Pons (tissue), 1 donor: ENCODE measurements at places on chromosomes 6 and 20.

GRCh38 chr20:3687655-3688054 lies 5.8 kb upstream of the ADAM33 start:
- DNase-seq, result peak; percentile 46

- DNase-seq, result no peak
Observed at GRCh38 chr6:168943231-168943905, 310.3 kb downstream of the THBS2 start.

GRCh38 chr20:11799281-11799684 lies 118.4 kb upstream of the BTBD3 start:
- DNase-seq, result no peak

- DNase-seq, result no peak
Observed at GRCh38 chr6:157428427-157429202, 47.6 kb downstream of the ZDHHC14 start.

DNA sequence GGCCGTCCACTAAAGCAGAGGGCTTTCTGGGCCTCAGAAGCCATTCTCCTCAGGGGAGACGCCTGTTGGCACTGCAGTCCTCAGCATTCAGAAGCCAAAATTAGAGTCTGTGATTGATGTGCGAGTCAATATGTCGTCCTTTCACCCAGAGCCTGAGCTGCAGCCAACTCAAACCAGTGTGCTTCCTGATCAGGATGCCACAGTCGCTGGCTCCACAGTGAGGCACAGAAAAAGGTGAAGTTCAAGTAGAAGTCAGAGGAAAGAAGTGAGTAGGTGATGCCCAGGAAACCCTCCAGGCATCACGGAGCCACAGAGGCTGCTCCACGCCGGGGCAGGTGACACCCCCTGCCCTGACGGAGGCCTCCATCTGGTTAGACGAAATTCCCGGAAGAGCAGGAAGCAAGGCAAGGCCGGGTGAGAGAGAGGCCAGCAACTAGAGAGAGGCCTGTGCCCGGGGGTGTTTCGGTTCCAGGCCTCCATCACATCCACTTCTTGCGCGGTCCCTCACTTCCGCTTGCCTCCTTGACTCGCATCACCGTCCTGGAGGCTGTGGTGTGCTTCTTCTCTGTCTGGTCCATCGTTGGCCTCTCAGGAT lies 177.7 kb upstream of the SNX9 start:
- DNase-seq, result no peak

GRCh38 chr20:11166712-11167111 lies 492.9 kb upstream of the JAG1 start:
- DNase-seq, result no peak

DNA sequence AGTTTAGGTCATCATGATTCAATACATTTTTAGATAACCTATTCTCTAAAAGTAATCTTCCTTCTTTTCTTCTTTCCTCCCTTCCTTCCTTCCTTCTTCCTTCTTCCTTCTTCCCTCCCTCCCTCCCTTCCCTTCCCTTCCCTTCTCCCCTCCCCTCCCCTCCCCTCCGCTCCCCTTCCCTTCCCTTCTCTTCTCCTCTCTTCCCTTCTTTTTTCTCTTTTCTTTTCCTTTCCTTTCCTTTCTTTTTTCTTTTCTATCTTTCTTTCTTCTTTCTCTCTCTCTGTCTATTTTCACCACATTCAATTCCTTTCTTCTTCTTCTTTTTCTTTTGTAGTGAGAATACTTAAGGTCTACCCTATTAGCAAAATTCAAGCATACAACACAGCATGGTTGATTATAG lies 17.3 kb upstream of the RHAG start:
- no peak for DNase-seq

GRCh38 chr6:130507666-130508028 lies 141.8 kb downstream of the TMEM200A start:
- no peak for DNase-seq

DNA sequence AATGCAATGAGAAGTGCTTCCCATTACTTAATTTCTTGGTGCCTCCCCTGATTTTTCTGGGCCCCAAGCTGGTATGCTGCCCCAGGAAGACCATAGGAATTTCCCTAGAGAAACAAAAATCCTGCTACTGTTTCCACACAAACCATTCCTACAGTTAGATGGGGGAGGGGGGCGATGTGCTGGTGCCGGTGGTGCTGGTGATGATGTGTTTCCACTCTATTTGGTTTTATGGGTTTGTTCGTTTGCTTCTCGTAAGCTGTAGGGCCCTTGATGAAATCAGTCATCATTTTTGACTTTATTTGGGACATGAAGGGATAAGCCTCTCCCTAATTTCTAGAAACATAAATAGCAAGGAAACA lies 105.1 kb downstream of the MKKS start:
- DNase-seq, result no peak

DNA sequence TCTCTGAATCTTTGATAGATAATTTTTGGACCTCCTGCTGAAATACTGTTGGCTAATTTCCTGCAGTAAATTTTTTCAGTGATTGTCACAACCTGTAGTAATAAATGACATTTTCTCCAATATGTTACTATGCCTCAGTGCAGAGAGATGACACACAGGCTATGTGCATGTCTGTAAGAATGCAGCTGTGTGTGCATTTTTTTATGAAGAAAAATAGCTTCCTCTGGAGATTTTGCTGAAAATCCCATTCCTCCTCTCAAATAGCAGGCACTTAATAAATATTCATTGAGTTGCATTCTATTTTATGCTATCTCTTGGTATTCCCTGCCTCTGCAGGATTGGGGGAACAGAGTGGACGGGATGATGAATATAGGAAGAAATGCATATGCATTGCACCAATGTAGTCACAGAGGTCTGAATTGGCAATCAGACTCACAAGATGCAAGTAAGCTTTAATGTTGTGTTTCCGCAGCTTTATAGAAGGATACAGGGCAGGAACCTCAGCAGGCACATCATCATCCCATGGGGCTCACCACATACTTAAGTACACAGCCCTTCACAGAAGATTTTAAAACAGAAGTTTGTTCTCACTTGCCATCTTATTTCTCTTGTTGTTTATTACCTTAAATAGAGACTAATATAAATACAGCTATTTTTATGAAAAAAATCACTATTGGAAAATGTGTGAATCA lies 474.7 kb downstream of the EPM2A start:
- no peak for DNase-seq

GRCh38 chr6:167703347-167703746 lies 123.4 kb upstream of the AFDN start:
- no peak for DNase-seq

DNA sequence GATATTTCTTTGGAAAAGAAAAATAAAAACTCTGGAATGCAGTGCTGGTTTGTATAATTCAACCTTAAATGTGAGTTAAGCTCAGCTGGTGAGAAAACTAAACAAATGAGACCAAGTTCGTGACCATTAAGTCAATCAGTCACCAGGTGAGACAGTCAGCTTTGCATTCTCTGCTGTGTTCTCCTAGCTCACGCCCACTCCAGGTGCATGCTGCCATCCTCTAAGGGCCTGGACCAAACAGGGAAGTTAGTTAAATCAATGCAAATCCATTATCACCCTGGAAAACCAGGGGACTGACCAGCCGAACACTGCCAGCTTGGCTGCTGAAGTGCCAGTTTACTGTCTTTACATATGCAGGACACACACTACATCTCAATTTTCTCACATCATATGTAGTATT lies 7.2 kb downstream of the TPBG start:
- no peak for DNase-seq

GRCh38 chr6:155523821-155524651 lies 68.4 kb upstream of the NOX3 start:
- no peak for DNase-seq

GRCh38 chr6:27478706-27479318 lies 5.9 kb upstream of the ZNF184 start:
- DNase-seq, result peak; percentile 95

- no peak for DNase-seq
Observed at GRCh38 chr20:64082126-64082731, 2.0 kb downstream of the LKAAEAR1 start.

DNA sequence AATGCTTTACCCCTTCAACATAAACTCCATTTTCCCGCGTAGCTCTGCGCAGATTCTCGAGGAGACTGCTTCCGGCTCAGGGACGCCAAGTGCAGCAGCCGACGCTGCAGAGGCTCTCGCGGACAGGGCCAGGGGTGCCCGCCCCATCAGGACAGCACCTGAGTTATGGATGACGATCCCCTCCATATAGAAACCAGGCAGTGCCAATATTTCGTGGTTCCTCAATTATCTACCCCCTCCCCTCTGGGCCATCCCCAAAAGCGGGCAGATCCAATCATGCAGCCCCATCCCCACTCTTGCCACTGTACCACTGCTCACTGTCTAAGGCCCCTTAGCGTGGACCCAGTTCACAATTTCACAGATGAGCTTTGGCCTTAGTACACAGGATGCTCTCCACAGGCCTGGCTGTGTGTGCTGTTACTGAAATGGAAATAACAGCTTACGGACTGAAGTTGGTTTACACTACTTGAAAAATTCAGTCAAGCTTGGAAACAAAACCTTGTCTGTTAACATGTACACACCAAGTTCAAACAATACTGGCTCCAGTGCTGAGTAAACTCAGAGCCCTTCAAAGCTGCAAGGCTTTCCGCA lies 74.5 kb downstream of the DACT2 start:
- peak; percentile 35 for DNase-seq

DNA sequence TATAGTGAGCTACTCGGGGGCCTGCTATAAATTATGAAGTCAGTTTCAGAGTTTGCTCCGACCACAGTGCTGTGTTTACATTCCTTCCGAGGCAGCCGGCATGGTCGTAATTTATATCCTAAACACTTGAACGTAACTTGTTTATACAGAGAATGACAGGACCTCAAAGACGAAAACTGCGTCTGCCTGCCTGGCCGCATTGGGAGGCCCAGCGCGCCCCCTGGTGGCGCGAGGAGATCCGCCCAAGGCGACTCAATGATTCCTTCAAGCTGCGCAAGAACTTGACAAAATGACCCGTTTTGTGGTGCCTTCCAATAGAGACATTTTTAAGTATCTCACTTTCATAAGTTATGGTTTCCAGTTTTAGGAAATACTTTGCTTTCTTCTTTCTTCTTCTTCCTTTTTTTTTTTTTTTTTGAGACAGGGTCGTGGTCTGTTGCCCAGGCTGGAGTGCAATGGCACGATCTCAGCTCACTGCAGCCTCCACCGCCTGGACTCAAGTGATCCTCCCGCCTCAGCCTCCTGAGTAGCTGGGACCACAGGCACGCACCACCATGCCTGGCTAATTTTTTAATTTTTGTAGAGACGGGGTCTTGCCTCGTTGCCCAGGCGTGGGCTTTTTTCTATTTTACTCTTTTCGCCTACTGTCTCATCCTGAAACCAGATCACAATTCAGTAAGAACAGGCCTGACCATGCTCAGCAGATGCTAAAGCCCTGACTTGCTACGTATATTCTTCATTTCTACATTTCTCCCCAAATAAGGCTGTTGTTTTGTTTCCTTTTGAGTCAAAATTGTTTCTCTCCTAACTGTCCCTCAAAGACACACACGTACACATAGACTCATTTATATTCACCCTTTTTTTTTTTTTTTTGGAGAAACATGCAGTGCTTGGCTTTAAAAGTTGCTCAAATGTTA lies 7.8 kb downstream of the FOXF2 start:
- peak; percentile 59 for DNase-seq

DNA sequence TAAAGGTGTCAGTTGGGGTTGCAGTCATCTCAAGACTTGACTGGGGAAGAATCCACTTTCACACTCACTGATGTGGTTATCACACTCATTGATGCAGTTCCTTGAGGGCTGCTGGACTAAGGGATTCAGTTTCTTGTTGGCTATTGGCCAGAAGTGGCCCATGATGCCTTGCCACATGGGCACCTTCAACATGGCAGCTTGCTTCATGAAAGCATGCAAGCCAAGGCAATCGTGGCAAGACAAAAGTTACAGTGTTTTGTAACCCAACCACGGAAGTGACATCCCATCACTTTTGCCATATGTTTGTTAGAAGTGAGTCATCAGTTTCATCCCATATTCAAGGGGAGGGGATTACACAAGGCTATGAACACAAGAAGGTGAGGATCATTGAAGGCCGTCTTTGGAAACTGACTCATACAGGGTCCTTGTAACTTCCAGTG lies 3.8 kb upstream of the RANBP9 start:
- DNase-seq, result no peak

- DNase-seq, result no peak
Observed at GRCh38 chr6:121482004-121482693, 46.7 kb downstream of the GJA1 start.
